ENCODE measurements at places on chromosomes 3 and 15.

DNA sequence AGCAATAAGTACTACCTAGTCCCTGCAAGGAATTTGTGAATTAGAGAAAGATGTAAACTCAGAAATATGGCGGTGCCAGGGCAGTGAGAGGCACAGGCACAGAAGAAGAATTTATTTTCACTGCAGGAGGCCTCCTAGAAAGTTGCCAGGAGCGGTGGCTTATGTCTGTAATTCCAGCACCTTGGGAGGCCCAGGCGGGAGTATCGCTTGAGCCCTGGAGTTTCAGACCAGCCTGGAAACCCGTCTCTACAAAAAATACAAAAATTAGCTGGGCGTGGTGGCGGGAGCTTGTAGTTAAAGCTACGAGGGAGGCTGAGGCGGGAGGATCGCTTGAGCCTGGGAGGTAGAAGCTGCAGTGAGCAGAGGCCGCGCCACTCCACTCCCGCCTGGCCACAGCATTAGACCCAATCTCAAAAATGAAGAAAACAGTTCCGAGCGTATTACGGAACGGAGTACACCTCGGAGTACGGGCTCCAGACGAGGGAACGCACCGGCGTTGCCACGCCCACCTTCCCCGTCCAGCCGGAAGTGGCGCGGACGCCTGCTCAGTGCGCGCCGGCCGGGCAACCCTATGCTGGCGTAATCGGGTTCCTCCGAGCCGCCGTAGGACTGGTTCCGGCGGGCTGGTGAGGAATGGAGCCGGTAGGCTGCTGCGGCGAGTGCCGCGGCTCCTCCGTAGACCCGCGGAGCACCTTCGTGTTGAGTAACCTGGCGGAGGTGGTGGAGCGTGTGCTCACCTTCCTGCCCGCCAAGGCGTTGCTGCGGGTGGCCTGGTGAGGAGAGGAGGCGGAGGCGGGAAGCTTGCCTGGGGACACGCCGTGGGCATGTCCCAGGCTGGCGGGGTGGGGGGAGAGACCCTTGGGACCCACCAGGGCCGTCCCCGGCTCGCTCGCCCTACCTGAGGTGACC lies at the start of gene FBXO22:
Gene FBXO22 (plus strand): TSS at position 548 of the 909 bp plus-strand sequence. CDS start 86 bp downstream, at position 634.
- peak; percentile 63 for DNase-seq

DNA sequence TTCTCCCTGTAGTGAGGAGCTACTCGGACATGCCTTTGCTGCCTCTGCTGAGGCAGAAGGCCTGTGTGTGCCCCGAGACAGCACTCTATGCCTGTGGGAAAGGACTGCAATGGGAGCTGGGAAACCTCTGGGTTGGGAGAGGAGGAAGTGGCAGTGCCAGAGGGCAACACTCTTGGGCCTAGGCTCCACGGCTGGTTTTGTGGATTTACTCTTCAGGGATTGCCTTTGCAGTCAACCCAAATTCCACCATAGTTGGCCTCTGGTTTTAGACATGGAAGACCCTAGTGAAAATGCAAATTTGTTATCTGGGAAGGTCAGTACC lies 46.8 kb downstream of the ITGA11 start:
- DNase-seq, result no peak

DNA sequence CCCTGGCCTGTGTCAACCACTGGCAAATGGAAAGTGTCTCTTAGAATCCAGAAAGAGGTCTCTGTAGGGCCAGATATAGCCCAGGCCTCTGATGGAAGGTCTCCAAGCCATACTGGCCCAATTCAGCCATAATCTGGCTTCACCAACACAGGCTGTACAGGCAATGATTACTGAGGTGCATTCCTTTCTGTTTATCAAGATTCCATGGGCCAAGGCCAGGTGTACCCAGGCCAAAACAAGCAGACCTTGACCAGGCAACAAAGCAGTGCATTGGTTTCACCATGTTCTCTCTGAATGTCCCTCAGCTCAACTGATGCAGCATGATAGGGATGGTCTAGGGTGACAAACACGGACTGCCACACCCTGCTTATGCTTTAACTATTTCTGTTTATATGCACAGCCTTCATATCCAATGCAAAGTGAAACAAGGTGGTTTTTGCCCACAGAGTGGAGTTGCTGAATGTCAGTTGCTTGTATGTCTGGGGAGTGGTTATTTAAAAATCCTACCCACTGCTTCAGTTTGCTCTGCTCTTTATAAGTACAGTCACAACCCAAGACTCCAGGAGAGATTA lies 25.2 kb downstream of the CCNL1 start:
- no peak for DNase-seq

GRCh38 chr3:43906849-43907507 lies 216.2 kb downstream of the ABHD5 start:
- no peak for DNase-seq

DNA sequence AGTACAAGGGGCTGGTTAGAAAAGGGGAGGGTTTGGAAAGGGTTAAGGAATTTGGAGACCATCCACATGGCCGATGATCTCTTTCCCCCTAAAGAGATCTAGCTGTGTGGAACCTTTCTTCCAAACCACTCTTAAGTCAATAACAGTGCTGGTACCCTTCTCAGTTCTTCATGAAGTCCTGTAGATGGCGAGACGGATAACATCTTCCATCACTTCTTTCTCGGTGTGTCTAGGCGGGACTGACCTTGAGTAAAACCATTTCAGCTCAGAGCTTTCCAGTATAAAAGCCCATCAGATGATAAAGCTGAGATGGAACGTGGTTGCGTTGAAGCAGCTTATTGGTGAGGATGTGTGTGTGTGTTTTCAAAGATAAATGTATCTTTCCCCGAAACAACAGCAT lies 151.5 kb upstream of the BHLHE40 start:
- no peak for DNase-seq

DNA sequence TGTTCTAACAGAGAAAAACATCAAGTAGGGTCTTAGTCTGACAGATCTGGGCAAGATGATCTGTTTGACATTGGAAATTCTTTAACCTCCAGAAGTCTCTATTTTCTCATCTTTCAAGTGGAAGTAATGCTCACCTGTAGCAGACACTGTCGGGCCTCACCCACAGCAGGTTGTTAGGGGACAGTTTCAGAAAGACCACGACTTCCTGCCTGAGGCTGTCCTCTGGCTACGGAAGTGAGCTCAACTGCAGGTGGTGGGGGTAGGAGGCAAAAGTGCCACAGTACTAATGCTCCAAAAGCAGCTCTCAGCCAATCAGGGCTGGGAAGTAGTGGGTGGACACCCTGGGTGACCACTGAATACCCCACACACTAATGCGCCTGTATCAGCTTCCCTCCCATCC lies 111.4 kb upstream of the TOPAZ1 start:
- no peak for DNase-seq

DNA sequence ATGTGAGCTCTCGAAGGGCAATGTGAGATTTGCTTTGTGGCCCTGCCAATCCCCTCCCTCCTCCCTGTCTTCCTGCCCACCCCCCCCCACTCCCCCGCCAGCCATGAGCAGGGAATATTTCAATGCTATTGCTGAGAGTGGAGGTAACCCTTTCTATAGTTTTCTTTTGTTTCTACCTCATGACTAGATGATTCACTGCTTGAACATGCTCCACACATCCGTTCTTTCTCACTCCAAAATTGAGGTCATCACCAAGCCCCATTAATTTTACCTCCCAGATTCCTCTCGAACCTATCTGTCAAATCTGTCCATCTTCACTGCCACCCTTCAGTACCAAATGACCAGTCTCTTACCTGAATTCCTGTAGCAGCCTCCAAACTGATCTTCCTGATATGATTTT lies 12.2 kb downstream of the ZNF774 start:
- no peak for DNase-seq

DNA sequence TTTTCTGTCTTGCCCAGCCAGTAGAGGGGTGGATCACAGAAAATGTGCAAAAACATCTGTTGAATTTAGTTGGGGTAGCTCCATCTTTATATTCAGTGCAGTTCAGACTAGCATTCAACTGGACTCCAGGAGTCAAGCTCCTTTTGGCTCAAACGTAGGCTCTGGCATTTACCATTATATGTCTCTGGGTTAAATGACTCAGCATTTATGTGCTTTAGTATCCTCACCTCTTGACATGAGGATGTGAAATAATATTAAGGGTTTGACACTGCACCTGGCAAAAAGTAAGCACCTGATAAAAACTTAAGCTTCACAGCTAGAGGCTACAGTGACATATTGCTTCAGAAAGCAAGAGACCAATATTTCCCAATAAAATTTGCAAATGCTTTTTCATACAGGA lies 14.8 kb downstream of the PRC1 start:
- no peak for DNase-seq

DNA sequence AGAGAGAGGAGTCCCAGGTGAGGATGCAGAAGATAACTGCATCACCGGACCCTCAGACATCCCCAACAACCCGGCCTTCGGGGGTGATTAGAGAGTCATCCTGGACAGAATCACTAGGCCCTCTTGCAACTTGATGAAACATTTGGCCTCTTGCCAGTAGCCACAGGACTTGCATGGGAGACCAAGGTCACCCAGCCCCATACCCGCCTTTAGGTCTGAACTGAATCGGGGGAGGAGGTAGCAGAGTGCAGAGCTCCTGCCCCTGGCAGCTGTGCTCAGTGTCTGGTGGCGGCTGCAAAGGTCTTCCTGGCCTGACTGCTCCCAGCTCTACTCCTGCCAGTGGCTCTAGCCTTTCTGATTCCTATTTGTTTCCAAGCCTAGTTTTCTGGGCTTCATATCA lies 12.4 kb downstream of the PIF1 start:
- no peak for DNase-seq

DNA sequence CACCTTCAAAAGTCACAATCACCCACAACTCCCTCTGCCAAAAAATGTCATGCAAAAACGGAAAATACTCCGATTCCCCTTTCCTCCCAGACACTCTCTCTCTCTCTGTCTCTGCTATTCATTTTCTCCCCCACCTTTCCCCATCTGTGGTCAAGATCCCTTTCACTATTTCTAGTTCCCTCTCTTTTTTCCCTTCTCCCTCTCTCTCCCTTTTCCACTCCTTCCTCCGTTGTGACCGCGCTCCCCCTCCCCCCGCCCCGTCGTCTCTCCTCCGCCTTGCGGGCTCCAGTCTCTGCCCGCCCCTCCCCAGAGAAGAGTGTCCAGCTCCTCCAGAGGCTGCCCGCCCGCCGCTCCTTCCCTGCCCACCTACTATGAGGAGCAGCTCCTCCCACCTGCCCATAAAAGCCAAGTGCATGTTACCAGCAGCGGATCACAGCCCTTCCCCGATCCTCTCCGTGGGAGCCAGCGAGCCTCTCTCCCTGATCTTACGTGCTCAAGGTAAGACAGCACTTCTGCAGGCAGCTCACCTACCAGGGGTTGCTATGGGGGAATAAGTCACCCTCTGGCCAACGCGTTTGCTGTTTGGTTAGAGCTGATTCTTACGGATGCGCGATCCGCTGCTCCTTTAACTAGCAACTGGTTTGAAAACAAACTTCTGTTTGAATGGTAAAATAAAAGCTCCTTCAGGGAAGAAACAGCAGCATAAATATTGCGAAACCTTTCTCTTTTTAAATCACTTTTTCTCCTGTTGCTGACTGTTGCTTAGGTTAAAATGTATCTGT lies at the start of gene COL8A1:
Gene COL8A1 (plus strand): TSS at position 428 of the 782 bp plus-strand sequence. CDS start 152,089 bp downstream, outside the sequence.
- no peak for DNase-seq

GRCh38 chr3:129441782-129442181 lies 1.8 kb downstream of the IFT122 start:
- no peak for DNase-seq

GRCh38 chr3:102529452-102529851 lies 94.6 kb downstream of the ZPLD1 start:
- no peak for DNase-seq

DNA sequence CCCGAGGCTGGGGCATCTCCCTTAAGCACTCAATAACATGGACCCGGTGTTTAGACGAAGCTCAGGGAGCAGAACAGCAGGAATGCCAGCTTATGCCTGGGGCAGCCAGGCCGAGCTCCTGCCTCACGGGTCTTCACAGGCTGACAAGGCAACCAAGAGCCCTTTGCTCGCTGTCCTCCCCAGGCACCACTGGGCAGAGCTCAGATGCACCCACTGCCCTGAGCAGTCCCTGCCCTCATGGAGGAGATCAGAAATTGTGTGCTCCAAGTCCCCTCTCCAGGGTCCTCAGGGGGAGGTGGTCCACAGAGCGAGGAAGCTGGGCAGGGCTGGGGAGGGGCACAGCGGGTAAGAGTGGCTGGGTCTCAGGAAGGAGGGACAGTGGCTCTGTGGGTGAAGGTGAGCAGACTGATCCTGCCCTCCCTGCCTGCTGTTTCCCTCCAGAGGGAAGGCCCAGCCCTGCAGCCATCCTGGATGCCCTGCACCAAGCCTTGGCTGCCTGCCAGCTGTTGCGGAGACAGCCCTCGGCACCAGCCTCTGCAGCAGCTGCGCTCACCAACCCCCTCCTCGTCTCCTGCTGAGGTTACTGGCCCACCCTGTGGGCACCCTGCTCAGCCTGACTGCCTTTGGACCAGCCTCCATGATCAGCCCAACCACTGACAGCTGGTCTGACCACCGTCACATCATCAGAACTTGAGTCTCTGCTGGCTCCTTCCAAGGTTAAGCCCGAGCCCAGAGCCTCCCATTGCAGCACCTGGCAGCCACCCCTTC lies 21.1 kb upstream of the GP9 start:
- DNase-seq, result no peak

GRCh38 chr3:166527325-166527724 lies 690.1 kb upstream of the BCHE start:
- no peak for DNase-seq

DNA sequence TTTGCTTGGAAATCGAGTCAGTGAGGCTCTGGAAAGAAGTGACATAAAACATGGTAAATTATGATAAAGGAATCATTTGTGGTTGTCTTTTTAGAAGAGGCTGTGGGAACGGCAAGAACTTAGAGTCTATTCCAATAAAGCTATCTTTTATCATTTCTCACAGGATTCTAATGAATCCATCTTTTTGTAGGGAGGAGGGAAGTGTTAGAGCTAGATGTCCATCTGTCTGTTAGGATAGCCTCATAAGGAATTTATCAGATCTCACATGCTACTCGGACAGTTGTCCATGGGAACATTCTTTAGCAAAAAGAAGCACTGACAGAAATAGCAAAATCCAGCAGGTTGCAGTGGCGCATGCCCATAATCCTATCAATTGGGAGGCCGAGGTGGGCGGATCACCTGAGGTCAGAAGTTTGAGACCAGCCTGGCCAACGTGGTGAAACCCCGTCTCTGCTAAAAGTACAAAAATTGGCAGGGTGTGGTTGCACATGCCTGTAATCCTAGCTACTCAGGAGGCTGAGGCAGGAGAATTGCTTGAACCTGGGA lies 37.0 kb downstream of the STARD9 start:
- DNase-seq, result no peak

- DNase-seq, result no peak
These were observed 30.2 kb downstream of the CHCHD6 start for GRCh38 chr3:126734106-126734723.

DNA sequence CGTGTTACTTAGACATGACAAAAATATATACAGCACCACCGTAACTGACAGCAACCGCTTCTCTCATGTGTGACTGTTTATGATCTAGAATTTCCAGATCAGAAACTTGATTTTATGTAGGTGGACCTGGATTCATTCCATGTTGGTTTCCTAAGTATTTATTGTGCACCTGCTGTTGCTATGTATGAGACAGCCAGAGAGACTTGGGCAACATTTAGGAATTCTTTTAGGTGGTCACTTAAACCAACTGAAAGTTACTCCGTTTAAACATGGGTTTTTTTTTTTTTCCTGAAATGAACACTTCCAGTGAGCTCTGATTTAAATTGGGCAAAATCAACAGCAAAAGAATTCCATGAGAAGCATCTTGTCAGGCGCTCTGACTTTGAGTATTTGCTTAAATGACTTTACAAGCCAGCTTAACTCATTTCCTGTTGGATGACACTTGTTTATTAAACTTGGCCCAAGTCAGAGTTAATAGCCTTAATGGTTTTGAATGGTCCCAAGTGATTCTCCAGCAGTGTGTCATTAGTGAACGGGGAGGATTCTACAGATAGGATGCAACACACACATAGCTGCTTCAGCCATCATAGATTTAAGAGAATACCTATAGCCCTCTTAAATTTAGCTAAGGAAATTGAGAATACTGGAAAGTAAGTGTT lies 31.8 kb downstream of the MITF start:
- no peak for DNase-seq
